ENCODE measurements at places on chromosomes 11 and 22.

DNA sequence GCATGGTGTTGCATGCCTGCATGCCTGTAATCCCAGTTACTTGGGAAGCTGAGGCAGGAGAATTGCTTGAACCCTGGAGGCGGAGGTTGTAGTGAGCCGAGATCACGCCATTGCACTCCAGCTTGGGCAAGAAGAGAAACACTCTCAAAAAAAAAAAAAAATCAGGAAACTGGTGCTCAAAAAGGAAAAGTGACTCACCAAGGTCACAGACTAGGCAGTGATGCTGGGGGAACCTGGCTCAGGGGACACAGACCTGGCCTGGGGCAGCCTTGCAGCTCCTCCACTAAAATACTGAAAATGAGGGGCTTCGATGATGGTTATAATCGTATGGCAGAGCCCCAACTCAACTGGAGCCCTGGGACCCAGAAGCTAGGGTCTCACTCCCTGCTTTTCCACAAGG is 8.1 kb upstream of the SLC35E4 start:
- DNase-seq: no peak

DNA sequence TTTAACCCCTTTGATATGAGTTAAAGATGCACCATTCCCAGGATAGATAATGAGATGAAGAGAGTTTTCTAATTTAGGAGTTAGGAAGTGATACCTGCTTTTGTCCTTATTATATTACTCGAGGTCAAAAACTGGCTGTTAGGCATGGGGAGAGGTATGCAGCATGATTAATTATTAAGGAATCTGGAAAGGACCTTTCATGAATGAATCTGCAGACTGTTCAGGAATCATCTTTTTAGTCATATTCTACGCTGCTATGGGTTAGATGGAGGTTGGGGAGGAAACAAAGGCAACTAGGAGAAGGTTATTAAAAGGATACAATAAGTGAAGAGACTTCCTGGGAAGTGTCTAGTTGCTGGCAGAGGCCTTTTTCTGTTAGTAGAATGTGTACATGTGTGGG is 492.4 kb upstream of the CCDC90B start:
- peak; percentile 12 for DNase-seq

GRCh38 chr11:548700-549603 is 11.6 kb downstream of the LMNTD2 start:
- DNase-seq: no peak

DNA sequence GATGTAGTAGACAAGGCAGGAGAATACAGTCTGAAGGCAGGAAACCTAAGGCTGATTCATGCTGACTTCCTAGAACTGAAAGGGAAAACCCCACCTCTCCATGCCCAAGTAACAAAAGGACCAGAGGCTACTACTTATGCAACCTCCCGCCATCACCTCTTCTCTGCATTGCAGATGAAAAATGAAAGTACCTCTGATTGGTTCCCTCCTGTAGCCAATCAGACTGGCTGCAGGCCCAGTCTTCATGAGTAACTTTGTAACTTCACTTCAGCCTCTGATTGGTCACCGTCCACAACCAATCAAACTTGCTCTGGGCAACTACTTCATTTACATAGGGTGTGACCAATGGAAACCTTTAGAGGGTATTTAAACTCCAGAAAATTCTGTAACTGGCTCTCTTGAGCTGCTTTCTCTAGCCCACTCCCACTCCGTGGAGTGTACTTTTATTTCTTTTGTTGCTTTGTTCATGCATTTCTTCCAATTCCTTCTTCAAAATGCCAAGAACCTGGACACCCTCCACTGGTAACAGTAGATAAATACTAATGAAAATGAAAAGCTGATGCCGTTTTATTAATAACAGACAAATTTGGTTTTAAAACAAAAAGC is 5.2 kb upstream of the MAP6 start:
- peak; percentile 47 for DNase-seq

GRCh38 chr11:123231777-123232176 is 36.7 kb upstream of the CLMP start:
- DNase-seq: peak; percentile 72

GRCh38 chr22:21041937-21042336 is 3.8 kb upstream of the LRRC74B start:
- peak; percentile 78 for DNase-seq

DNA sequence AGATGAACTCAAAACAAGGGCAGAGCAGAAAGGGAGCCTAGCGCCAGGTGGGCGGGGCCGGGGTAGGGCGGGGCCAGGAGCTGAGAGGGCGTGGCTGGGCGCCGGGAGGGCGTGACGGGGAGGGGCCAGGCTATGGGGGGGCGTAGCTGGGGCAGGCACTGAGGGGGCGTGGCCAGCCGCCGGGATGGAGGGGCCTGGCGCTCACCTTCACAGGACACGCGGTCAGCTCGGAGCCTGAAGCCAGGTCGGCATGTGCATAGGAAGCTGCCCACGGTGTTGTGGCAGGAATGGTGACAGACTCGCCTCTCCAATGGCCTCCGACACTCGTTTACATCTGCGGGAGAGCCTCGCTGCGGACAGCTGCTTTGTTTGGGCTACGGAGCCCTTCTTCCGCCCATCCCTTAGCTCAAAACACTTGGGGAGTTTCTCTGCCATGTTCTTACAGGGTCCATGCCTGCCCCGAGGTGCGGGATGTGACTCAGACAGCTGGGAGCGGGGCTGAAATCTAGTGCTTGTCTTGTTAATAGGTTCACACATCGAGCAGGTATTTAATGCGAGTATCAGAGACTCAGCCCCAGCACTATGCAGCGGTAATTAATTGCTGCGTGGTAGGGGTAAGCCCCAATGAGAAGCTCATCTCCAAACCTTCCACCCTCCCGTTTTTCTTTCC is 13.4 kb downstream of the VWCE start:
- DNase-seq: no peak

GRCh38 chr11:16981651-16982194 is 32.5 kb downstream of the PLEKHA7 start:
- DNase-seq: no peak

GRCh38 chr11:93715797-93716396 is 25.4 kb downstream of the TAF1D start:
- DNase-seq: no peak

- no peak for DNase-seq
Observed at GRCh38 chr11:19493446-19494213, 219.0 kb upstream of the NAV2 start.

DNA sequence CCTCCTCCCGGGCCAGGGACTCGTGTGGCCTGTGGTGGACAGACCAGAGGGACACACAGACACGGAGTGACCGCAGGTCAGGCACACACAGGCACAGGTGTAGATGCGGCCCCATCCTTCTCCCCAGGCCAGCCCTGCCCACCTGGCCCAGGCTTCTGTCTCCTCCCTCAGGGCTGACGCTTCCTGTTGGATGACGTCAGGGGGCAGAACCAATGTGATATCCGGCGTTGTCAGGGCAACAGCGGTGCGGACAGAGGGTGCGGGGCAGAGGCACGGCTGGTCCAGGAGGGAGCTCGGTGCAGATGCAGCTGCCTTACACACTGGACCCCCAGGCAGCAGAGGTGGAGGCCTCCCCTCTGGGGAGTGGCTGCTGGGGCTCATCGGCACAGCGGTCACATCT is 2.9 kb upstream of the TUBGCP6 start:
- peak; percentile 64 for DNase-seq

DNA sequence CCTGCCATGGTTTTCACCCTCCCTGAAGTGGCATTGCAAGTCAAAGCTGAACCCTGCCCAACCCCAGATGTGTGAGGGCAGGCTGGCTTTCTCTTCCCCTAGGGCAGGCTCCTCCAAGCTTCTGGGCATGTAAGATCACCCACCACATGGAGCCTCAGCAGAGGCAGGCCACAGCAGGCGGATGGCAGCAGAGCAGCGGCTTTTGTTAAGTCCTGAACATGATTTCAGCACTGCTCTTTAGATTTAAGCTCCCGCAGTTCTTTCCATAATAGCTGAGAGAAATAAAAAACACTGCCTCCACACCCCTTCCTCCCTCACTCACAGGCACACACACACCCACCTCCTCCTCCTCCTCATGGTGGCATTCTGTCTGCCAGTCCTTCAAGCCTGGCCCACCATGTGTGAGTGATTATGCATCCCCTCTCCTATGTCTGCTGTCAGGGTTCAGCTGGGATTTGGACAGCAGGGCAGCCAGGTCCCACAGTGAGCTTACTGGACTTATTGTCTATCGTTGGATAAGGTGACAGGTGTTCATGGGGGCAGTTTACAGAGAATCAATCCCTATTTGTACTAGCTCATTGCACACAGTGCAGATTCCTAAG is 5.0 kb upstream of the NTM start:
- no peak for DNase-seq

GRCh38 chr11:11661326-11662040 is 39.7 kb upstream of the GALNT18 start:
- DNase-seq: no peak

GRCh38 chr22:38153821-38154562 is 27.6 kb downstream of the PLA2G6 start:
- DNase-seq: peak; percentile 29

DNA sequence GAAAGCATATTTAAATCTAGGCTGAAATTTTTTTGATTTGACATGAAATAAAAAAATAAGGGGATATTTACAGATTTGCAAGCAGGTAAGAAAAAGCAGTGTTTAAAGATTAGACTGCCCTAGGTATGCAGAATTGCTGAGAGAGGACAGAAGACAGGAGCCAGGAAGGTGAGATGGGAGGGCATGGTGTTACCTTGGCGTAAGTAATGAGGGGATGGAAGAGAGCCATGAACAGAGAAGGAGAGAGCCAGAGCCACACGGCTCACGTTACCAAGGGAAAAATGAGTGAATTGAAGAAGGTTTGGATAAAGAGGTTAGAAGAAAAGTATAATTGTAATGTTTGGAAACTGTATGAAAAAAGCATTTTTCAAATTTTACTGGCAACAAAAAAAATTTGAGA is 904.3 kb downstream of the OPCML start:
- no peak for DNase-seq

GRCh38 chr11:130858215-130858614 is 58.1 kb downstream of the SNX19 start:
- DNase-seq: no peak

GRCh38 chr22:20750461-20751184 is 23.3 kb upstream of the SERPIND1 start:
- DNase-seq: peak; percentile 71

DNA sequence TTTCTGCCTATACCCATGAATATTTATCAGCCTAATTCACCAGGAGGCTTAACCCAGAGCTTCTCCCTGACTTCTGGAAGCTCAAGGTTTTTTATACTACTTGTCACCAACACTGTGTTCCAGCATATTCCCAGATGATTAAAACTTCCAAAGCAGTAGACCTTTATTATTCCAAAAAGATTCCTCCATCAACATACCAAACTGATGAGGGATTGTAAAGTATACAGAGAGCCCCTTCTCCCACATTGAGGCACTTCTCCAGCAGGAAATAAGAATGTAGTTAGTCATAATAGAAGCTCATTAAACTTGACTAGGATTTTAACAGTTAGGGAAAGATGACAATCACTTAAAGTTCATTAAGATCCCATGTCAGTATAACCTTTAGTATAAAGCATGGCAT is 51.4 kb upstream of the CEP126 start:
- DNase-seq: peak; percentile 92

DNA sequence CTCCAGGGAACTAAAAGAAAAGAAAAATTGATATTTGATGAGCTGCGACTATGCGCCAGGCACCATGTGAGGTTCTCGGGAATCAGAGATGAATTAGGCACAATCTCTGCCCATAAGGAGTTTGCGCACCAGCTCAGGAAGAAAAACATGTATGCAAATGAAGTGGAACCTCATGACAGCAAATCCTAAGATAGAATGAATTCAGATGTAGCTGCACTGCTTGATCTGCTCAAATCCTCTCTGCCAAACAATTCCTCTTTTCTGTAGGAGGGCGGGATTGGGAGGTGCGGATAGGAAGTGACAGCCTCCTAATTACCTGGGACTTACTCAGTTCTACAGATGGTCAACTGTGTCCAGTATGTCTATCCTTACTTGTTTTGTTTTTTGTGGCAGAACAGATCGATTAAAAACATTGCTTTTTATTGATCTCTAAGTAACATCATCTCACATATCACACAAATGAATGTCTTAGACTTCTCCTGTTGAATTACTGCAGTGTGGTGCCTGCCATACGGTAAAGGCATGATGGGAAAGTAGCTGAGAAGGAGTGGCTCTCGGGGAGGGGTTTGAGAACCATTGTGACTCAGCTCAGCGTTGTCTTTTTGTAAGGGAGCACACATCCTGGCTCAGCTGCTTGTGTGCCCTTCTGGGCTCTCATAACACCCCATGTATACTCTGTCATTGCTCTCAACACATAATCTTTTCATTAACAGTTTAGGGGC is 13.9 kb downstream of the CRTAM start:
- DNase-seq: peak; percentile 50

DNA sequence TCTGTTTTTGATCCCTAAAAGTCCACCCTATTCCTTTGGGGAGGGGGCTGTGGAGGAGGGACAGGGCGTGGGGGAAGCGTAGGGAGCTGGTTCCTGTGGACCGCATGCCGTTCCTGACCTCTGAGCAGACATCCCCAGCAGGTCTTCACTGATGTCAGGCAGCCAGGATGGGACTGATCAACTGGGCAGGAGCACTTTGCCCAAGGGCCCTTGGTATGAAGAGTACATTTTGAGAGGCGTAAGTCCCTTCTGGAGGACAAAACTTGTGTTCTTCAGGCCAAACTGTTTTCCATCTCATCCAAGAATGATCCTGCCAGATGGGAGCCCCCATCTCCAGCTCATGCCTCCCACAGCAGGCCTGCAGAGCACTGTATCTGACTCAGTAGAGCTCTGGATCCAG is 80.9 kb upstream of the NARS2 start:
- no peak for DNase-seq

- DNase-seq: no peak
Observed at GRCh38 chr22:29815580-29815979, 22.5 kb downstream of the ASCC2 start.

DNA sequence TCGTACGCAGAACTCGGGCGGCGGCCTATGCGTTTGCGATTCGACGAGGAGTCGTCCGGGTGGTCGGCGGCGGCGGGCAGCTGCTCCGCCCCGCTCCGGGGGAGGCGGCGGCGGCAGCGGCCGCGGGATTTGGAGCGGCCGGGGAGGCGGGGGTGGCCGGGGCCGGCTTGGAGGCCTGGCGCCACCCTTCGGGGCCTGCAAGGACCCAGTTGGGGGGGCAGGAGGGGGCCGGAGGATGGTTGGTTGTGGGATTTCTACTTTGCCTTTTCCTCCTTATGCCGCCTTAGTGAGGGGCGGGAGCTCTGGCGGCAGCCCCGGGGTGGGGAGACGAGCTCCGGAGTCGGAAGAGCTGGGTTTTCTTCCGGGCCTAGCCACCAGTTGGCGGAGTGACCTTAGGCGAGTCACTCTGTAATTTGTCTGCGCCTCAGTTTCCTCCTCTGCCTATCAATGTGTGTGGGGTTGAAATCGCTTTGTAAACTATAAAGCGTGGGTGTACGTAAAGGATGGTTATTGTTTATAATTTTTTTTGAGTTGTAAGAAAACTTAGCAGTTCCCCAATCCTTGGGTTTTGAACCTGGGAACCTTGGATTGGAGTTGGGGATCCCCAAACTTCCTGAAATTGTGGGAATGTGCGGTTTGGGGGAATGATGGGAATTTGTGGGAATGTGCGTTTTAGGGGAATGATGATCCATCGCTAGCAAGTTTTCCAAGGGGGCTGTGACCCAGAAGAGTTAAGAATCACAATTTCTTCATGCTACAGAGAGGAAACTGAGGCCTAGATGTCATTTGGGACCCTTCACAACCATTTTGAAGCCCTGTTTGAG is 679 bp downstream of the TUG1 start:
- DNase-seq: peak; percentile 27

- DNase-seq: peak; percentile 22
Observed at GRCh38 chr11:2752923-2753322, 53.1 kb upstream of the KCNQ1OT1 start.

Measured in fibroblast of upper back skin (primary cell).